ENCODE measurements at places on chromosomes 6 and 20.
A peak's percentile ranks its signal among the peaks of the same experiment; 100 is the strongest.

DNA sequence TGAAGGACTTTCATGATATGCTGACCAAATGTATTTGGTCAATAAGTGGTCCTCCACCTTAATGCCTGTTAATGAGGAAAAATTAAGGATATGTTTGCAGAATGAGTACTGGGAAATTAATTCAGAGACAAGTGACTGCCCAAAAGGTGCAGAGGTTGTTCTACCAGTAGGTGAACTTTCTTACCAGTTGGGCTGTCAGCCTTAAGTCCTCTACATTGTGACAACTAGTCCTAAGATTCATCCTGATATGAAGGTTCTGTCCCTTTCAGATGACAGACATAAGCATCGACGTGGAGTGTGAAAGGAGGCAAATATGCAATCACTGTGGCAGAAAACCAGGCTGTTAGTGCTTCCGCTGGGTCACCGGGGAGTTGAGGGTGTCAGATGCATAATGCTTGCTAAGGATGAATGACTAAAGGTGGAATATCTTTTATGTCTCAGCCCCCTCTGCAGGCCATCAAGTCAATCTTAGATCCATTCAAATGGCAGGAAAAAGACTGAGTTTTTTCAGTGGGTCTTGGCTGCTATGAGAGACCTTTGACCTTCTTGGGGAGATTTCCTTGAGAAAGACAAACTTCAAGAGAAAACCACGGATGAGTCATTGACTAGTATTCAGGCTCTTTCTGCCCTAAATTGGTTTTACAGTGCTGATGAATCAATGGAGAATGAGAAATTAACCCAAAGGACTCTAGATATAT, 226.0 kb downstream of the TPBG start:
- DNase-seq: peak; percentile 14

DNA sequence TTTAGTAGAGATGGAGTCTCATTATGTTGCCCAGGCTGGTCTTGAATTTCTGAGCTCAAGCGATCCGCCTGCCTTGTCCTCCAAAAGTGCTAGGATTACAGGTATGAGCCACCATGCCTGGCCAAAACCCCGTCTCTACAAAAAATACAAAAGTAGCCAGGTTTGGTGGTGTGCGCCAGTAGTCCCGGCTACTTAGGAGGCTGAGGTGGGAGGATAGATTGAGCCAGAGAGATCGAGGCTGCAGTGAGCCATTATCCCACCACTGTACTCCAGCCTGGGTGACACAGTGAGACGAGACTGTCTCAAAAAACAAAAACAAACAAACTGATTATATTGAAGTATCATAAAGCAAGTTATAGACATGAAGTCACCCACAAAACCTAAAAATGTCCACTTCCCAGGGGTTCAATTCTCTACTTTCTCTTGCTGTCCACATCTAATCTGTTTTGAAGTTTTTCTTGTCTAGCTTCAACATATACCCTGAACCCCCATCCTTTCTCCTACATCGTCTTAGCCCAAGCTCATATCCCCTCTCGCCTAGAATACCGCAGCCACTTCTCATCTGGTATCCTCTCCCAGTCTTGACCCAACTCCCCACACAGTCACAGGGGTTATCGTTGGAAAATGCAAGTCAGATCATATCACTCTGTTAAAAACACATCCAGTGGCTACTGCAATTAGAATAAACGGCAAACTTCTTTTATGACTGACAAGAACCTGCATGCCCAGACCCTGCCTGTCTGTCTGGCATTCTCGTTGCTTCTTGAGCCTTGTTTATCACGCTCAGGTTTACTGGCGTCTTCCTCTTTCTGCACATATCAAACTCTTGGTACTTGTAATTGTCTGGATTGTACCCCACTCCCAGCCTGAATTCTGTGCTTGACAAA, 20.1 kb upstream of the NCOA3 start:
- no peak for DNase-seq

GRCh38 chr6:168240160-168240559, 79.4 kb downstream of the DACT2 start:
- DNase-seq: no peak

DNA sequence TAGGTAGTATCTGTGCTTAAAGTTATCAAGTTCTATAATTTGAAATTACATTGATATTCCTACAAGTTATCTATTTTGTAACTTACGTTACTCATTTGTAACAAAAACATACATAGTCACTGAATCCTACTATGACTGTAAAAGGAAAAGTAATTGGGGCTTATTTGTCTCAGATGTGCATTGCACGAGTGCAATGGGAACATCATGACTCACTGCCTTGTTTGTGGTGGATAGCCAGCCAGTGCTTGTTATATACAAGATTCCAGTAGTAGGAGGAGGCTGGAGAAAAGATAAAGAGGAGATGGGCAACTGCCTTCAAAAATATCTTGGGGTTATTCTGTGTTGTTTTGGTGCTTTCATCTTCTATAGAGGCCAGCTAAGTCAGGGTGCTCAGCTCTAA, 164.1 kb downstream of the RNF144B start:
- no peak for DNase-seq

DNA sequence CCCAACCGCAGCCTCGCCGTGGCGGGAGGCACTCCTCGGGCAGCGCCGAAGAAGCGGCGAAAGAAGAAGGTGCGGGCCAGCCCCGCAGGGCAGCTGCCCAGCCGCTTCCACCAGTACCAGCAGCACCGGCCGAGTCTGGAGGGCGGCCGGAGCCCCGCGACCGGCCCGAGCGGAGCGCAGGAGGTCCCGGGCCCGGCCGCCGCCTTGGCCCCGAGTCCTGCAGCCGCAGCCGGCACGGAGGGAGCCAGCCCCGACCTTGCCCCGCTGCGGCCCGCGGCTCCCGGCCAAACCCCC, 525 bp downstream of the PNRC1 start:
- no peak for DNase-seq

All from WERI-Rb-1 (cell line).